ENCODE measurements at places on chromosomes 12 and 14.

DNA sequence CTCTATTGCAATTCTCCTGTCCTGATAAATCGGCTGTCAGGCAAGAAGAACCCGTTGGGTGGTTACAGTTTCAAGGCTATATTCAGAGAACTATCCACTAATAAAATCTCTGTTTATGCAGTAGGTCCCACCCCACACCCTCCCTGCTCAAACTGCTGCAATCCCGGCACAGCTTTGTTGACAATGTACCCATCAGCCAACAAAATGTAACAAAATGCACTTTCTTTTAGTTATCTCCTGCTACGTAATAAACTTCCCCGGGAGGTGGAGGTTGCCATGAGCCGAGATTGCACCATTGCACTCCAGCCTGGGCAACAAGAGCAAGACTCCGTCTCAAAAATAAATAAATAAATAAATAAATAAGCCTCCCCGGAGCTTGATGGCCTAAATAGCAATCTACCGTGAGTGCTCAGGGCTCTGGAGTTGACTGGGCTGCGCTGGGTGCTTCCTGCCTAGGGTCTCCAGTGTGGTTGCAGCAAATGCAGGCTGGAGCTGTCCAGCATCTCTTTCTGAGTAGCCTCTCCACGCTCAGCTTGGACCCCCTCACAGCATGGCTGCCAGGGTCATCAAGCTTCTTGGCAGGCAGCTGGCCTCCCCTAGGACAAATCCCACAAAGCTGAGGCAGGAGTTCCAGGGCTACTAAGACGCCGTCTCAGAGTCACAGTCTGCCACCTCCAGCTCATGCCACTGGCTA, 43.2 kb upstream of the FBRSL1 start:
- DNase-seq, result no peak

GRCh38 chr14:69242311-69243224, 17.4 kb upstream of the GALNT16 start:
- DNase-seq, result no peak

- DNase-seq, result no peak
These were observed 18.7 kb downstream of the RERGL start for GRCh38 chr12:18071336-18071735.

- no peak for DNase-seq
These were observed 21.6 kb downstream of the GPR132 start for GRCh38 chr14:105043641-105044040.

Measured in stimulated activated CD4-positive, alpha-beta T cell treated with anti-CD3 and anti-CD28 coated beads, TNF-alpha, amount 100 ng/mL, for 4 hours (primary cell).